ENCODE measurements at places on chromosomes 3 and 15. TPM values are rescaled to one million over a fixed set of nuclear protein-coding genes. Genes with fewer than 3 reads are reported as not detected.

- no peak for DNase-seq
These were observed 897.2 kb upstream of the ARPP21 start for GRCh38 chr3:34742151-34742550.

GRCh38 chr15:28167042-28167441, 67.9 kb upstream of the OCA2 start:
- DNase-seq = peak; percentile 47

DNA sequence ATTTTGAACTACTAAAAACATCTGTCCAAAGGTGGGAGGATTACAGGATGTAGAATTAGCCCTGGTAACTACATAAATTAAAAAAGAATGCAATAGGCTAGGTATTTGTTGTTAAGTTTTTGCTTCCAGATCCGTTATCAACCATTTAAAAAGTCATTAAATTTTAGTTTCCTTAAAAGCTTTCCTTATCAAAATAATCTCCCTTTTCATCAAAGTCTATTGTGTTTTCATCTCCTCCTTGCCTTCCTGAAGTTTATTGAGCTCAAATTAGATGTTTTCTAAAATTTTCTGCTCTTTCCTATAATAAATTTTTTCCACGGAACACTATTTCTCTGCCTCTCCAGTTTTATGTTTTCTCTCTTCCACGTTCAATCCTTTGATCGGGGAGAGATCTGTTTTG, 108.6 kb downstream of the MEX3B start:
- no peak for DNase-seq

GRCh38 chr15:58517682-58518525, 86.1 kb downstream of the LIPC start:
- DNase-seq = no peak

DNA sequence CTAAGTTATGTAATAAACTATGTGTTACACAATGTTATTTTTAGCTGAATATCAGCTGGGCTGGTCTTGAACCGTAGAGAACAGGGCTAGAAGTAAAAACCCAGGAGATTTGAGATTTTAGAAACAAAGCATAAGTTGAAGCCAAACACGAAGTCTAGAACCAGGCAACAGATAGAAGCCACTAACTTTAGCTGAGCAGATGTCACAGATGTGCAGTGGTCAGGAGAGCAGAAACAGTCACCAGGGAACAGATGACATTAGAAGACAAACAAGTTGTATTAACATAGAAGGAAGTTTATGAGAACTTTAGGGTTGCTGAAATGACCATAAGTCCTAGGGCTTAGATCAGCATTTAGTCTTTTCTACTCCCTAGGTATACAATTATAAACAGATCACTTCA, 731.0 kb downstream of the ZNF385D start:
- DNase-seq = no peak

DNA sequence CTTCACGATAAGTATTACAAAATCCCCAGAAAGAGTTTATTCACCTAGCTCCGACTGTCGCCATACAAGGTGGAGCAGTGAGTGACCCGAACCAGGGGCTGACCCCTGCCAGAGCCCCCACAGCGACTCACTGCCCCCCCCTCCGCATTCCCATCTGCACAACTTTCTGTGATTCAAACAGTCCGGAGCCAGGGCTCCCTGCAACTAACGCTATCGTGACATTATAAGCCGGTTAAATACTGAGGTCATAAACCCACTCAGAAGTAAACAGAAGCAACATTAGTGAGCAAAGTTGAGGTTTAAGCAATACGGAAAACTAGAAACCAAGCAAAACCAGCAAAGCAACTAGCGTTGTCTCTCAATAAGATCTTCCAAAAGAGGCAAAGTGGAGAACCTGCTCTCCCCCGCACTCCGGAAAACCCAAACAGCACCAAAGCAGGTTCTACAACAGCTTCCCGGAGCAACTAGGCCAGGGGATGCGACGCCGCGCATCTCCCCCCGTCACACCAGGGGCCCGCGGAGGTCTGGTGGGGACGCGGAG, 642 bp downstream of the SCAP start:
- peak; percentile 29 for DNase-seq

- DNase-seq = no peak
These were observed 22.0 kb upstream of the ZCWPW2 start for GRCh38 chr3:28326458-28326926.

- peak; percentile 53 for DNase-seq
These were observed 24.5 kb upstream of the EBLN2 start for GRCh38 chr3:73036694-73037591.

GRCh38 chr3:190737446-190737845, 125.0 kb downstream of the GMNC start:
- DNase-seq = no peak

DNA sequence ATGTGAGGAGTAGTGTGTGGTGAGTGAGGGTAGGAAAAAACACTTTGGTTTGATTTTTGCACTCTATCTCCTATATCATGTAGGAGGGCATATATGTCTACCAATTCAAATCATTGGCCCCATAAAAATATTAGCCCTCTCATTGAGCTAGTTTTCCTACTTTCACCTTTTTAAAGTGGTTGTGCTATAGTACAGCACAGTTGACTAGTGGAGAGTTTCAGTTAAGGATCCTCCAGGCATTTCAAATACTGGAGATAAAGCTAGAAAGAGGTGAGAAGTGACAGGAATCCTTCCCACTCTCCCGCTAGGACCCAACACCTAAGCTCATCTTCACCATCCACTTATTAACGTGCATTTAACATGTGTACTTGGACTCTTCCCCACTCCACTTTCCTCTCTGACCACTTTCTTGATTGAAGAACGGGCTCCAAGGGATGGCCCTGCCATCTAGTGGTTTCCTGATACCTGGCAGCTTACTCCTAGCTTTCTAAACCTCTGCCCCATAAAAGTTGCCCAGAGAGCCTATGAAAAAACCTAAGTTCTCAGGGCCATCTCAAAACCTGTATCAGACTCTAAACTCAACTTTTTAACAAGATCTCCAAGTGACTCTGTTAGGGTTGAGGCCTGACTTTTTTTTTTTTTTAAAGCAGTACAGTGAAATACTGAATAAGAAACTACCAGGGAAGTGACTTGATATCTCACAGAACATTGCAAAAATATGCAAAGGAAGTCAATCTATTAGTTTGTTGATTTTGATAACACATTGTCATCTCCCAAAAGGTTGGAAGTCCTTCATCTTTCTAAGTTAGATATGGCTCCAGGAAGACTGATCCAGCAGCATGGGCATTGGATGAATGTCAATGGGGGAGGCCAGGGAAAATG, 17.9 kb downstream of the IL12A start:
- DNase-seq = peak; percentile 83

DNA sequence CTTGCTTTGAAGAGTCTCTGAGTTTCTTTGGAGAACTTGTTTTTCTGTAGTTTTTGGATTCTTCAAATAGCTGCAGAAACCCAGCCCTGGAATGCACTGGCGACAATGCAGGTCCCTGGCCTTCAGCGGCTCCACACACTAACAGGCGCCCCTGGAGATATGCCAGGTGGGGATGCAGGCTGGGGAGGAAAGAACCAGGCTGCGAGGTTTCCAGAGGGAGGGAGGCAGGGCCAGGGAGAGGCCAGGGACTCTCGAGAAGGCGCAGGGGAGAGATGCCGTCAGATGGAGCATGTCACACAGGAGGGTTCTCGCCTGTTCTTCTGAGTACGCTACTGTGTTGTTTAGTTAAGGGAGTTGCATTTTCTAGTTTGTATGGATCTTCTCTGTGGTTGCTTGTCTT, 283.1 kb downstream of the GABRG3 start:
- DNase-seq = no peak

DNA sequence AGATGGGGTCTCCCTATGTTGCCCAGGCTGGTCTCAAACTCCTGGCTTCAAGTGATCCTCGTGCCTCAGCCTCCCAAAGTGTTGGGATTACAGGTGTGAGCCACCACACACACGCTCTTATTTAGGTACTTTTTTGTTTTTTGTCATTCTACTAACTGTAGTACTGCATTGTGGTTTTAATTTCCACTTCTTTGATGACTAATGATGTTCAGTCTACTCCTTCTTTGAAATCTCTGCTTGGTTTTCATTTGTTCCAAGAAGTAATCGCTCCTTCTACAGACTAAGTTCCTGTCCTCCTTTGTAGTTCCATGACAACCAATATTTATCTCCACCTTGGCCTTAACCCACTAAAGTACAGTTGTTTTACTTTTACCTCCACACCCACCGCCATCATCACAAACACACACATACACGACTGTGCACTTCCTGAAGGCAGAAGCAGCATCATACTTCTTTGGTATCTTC, 529 bp upstream of the DLEC1 start:
- no peak for DNase-seq

DNA sequence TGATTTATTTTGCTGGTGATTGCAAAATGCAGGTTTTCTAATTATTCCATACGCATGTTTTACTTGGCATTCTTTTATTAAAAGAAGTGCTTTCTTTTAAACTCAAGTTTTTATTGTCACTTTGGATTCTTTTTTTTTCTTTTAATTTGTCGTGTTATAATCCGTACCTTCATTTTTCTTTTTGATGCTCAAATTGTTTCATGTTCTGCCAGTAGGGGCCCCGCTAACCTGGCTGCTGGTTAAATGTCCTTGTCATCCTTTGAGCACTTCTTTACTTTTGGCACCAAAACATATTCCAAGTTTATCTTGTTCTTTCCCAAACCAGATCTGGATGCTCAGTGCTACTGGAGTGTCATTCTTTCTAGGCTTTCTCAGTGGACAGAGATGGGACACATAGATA, 31.6 kb downstream of the MED12L start:
- no peak for DNase-seq

GRCh38 chr15:58369261-58369701, 62.5 kb upstream of the LIPC start:
- DNase-seq = peak; percentile 49

DNA sequence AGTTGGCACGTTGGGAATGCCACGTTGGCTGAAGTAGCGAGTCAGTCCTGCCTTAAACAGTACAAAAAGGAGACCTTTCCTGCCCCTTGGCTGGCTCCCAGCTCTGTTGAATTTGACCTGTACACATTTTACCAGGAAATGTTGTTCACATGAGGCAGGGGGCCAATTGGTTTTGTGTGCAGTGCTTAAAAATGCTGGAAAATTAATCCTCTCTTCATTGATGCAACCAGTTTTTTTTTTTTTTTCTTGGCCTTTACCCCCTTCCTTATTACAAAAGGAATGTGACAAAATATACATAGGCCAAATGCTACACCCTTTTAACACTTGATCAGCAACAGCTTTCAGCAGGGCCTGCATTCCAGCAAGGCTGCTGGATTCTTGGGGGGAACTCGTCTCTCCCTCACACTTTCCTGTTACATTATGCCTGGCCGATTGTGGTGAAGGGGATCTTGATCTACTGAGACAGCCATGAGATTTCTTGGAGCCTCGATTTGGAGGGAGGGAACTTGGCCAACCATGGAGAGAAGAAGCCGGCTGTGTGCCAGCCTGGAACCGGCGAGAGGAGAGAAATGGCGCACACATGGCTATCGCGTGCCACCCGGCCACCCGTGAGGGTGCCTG, 93.1 kb downstream of the DNASE1L3 start:
- DNase-seq = peak; percentile 74

- DNase-seq = peak; percentile 72
These were observed 854 bp upstream of the COL8A1 start for GRCh38 chr3:99637368-99638111.

GRCh38 chr15:69125236-69125635, 35.2 kb upstream of the GLCE start:
- no peak for DNase-seq

- no peak for DNase-seq
These were observed 42.5 kb upstream of the RFX7 start for GRCh38 chr15:56286213-56286612.

- DNase-seq = no peak
These were observed 135.7 kb downstream of the FOXP1 start for GRCh38 chr3:71447803-71448202.

- DNase-seq = peak; percentile 99
These were observed 33.6 kb downstream of the TMEM212 start for GRCh38 chr3:171876680-171877147.

DNA sequence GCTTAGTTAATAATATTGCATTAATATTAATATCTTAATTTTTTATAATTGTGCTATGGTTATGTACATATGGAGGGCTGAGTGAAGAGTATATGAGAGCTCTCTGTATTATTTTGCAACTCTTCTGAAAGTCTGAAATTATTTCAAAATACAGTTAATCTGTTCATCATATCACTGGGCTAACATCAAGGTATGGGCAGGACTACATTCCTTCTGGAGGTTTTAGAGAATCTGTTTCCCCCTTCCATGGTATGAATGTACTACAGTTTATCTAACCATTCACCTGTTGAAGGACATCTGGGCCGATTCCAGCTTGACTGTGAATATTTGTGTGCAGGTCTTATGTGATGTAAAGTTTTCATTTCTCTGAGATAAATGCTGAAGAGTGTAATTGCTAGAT, 5.1 kb downstream of the IL20RB start:
- DNase-seq = no peak

- no peak for DNase-seq
These were observed 98.8 kb downstream of the FGF7 start for GRCh38 chr15:49521802-49522201.

DNA sequence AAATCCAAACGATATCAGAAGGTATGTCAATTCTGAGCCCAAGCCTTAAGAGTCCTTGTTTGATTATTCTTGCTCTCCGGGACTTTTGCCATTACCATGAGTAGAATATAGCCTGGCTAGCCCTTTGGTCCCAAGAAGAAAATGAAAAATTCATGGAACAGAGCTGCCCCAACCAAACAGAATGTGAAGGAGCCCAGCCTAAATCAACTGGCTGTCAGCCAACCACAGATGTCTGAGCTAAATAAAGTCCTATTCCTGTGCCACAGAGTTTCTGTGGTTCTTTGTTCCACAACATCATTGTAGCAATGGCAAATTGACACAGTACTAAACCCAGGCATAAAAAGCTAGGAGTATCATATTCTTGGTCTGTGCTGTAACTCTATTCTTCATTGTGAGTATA, 185.2 kb downstream of the CPNE4 start:
- no peak for DNase-seq

Gene FAM107A
- 0.54 TPM for total RNA-seq

Gene ZNF80
- not detected for total RNA-seq

Gene CPA3
- total RNA-seq = 0.18 TPM

Gene HGD
- 0.57 TPM for total RNA-seq

Gene LSM3
- 5.6 TPM for total RNA-seq

Gene RYR3
- under 0.01 TPM for total RNA-seq

Gene TNNC1
- 2.0 TPM for total RNA-seq

Gene C3orf22
- total RNA-seq = not detected

Gene POLQ
- 10.1 TPM for total RNA-seq

Gene THRB
- 8.7 TPM for total RNA-seq

Gene GADL1
- total RNA-seq = 0.18 TPM

Gene NEDD4
- 34.3 TPM for total RNA-seq

Gene REC114
- total RNA-seq = not detected

Gene ARHGAP31
- total RNA-seq = 23.5 TPM

Gene C2CD4A
- total RNA-seq = not detected

Gene TMEM43
- total RNA-seq = 109 TPM

Gene TRMT10C
- 26.2 TPM for total RNA-seq

Gene RBP2
- total RNA-seq = not detected

Gene SLCO2A1
- under 0.01 TPM for total RNA-seq

Gene NUTM1
- total RNA-seq = under 0.01 TPM
